ENCODE measurements at places on chromosomes 1 and 21.
A peak's percentile ranks its signal among the peaks of the same experiment; 100 is the strongest.

DNA sequence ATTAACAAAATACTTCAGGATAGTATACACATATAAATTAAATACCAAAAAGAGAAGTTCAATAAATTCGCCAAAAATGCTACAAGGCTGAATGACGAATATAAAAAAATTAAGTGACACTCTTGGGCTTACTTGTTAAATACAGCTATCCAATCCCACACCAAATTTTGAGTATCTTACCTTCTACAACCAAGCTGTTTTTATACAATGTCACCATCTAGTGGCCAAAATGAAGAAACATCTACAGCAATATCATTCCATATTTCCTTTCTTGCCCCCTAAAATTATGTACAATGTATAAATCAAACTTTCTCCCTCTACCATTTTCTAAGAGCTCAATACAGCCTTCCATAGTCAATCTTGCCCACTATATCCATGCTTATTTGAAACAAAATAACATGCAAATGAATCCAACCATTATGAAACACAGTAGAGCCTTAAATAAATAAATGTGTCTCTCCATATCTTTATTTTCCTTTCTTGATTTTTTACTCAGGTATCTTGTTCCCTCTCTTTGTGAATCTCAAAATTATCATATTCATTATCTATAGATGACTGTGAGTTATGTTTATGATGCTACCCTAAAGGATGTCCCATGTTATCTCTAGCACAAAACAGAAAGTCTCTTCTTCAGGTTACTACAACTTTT is 86.3 kb downstream of the ACBD6 start:
- DNase-seq: no peak

- no peak for DNase-seq
Measured at GRCh38 chr1:245687636-245688535, 533.1 kb downstream of the KIF26B start.

- DNase-seq: peak; percentile 25
Measured at GRCh38 chr1:230977761-230978490, 735 bp downstream of the TTC13 start.

DNA sequence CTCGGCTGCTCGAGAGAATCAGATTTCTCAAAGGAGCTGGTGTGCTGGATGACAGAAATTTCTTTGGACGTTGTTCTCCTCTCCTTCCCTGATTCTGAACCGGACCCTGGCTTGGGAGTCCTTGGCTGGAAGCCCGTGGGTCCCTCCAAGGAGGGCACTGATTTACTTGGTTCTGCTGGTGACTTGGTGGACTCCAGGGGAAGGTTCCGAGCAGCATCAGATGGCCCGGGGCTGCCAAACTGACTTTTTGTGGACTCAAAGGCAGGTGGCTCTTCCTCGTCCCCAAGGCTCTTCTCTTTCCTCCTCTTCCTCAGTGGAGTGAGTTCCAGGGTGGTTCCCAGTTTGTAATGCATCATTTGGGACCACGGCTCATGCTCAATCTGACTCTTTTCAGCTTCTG is 97.9 kb upstream of the EDN2 start:
- no peak for DNase-seq

DNA sequence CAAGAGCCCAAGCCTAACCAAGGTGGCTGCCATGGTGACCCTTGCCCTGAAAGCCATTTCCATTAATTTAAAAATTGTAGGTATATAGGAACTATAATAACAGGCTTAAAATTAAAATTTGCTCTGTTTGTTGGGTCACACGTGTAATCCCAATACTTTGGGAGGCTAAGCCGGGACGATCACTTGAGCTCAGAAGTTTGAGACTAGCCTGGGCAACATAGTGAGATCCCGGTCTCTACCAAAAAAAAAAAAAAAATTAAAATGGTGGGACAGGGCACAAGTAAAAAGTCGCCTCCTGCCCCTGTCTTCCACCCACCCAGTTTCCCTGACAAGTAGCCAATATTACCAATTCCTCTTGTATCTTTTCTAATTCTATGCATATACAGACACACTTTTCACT is 6.6 kb downstream of the CAPZA1 start:
- no peak for DNase-seq

- no peak for DNase-seq
Measured at GRCh38 chr1:69700770-69701169, 133.0 kb downstream of the LRRC7 start.

- DNase-seq: no peak
Measured at GRCh38 chr1:95686217-95686616, 452.2 kb downstream of the RWDD3 start.

- DNase-seq: no peak
Measured at GRCh38 chr1:172357753-172358385, 62.6 kb upstream of the C1orf105 start.

DNA sequence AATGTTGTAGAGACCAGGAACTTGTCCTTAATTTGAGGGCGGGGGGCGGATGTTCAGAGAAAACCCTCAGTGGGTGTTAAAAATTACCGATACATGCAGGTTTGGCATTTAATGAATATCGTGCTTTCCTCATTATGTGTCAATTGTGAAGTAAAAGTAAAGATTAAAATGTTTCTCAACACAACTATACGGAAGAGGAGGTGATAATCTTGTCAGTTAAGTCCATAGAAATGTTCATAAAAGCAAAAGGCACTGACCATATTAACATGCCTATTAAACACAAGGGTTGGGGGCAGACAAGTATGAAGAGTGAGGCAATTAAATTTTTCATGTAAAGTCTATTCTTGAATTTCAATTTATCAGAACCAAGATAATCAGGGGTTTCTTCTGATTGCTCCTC is 1.3 kb downstream of the BRINP3 start:
- no peak for DNase-seq

DNA sequence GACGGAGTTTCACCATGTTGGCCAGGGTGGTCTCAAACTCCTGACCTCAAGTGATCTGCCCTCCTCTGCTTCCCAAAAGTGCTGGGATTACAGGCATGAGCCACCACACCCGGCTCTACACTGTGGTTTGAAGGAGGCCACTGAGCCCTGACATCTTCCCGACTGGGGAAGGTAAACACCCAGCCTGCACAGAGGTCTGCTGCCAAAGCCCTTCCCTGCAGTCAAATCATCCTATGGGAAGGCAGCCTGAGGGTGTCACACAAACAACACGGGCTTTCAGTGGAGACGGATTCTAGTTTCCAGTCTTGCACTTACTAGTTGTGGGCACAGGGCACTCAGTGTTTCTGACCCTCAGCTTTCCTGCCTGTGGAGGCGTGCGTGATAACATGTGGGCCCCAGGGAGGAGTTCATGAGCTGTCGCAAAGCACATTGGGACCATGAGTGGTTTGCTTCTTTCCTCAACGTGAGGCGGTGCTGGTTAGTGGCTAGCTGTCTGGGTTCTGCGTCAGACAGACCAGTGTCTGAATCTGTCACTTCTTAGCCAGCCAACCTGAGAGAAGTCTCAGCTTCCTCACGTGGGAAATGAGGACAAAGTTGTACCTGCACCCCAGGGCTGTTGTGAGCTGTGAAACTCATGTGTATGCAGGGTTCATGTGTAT is 21.5 kb upstream of the OPRD1 start:
- no peak for DNase-seq

DNA sequence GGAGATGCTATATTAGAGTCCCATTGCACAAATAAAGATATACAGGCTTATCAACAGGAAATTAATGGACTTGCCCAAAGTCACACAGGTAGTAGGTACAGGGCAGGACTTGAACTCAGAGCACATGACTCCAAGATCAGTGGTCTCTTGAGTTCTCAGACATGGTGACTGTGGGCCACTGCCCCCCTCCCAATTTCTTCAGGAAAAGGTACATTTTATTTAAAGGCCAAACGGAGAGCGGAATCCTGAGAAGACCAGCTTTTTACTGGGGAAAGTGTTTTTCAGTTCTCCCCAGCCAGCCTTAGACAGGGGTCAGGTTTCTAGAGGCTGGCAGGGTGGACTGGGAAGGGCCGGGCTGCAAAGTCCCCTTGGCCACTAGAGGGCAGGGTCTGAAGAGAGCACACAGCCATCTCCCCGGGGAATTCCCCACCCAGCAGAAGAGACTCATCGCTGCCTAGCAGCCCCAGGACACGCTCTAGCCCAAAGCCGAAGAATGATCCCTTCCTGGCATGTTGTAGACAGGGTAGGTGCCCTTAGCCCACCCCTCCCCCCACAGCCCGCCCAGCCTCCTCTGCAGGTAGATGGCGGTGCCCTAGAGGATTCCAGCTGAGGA is 29.7 kb downstream of the ACP6 start:
- peak; percentile 76 for DNase-seq

DNA sequence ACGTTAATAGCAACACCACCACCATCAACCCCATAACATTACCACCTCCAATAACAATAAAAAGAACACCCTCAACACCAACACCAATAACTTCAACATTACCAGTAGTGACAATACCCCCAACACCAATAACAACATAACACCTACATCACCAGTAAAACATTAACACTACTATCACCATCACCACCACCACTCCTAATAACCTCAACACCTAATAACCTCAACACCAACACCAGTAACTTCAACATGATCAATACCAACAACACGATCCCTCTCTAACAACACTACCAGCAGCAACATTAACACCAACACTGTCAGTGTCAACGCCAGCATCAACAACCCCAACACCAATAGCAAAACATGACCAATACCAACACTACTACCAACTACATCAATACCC is 57.2 kb downstream of the TAS1R2 start:
- DNase-seq: no peak

DNA sequence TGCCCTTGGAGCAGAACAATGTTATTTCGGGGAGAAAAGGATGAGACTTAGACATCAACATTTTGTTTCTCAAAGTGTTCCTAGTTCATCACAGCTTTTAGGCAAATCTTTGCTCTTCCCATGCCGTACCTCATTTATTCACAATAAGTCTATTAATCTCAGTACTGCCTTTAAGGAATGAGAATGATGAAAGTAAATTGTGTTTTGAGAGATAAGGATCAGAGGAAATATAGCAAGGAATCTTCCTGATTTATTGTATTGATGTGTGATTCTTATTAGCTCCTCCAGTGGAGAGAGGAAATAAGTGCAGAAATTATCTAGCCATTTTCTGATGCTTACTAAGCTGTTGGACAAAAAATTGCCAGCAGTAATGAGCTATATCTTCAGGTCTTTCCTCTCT is 2.0 kb downstream of the POLR3C start:
- DNase-seq: no peak

DNA sequence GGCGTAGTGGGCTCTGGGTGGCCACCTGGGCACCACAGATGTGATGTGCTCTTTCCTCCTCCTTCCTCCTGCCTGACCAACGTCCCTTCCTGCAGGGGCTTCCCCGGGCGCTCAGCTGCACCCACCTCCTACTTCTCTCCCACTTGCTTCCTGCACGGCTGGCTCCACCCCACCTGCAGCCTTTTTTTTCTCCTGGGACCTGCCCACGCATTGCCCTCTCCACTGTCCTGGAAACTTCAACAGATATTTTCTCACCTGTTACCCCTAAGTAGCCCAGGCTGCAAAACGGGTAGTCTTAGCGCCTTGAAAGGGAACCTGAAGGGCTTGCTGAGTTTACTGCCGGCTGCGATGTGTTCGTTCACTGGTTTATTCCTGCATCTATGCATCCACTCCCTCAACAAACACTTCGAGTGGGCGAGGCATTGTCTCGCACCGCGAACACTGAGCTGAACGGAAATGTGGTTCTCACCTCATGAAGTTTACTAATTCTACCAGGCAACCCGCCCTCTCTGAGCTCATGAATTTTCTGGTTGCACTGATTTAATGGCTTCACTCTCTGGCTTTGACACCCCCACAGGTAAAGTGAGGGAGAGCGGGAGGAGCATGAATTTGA is 23.6 kb downstream of the ZBTB18 start:
- peak; percentile 18 for DNase-seq

- DNase-seq: no peak
Measured at GRCh38 chr1:241266121-241266520, 90.9 kb downstream of the RGS7 start.

- no peak for DNase-seq
Measured at GRCh38 chr1:29671446-29672356, 435.4 kb downstream of the PTPRU start.

GRCh38 chr1:171141688-171142415 is 43.2 kb upstream of the FMO2 start:
- no peak for DNase-seq

GRCh38 chr1:58031416-58031815 is 515.1 kb downstream of the OMA1 start:
- DNase-seq: no peak

DNA sequence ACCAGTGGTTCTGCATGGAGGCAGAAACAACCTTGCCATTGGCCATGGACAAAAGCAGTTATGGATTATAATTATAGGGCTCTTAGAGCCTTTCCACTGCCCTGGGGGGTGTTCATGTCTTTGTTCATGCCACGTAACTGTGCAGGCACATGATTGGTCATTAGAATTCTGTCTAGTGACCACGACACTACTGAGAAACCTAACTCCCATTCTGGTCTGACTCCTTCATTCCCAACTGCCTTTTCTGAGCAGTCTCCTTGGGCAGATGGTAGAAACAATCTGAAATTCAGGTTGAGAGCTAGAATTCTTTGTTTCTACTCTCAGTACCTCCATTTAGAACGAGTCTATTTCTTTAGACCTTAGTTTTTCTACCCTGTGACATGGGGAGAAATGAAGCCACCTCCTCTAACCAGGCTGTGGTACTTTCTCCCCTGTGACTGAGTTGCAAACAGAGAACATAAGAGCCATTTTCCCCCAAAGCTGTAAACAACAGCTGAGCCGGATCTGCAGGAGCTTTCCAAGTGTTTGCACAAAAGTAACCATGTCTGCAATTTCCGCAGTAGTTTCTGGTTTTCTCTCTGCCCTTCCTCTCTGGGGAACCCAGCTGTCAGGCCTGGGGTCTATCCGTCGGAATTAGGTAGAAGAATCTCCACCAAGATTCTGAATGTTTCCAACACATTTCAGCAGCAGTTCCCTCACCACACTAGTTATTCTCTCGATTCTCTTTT is 37.7 kb upstream of the IPO9 start:
- DNase-seq: no peak

GRCh38 chr1:145846201-145846612 is 777 bp downstream of the NUDT17 start:
- DNase-seq: no peak

DNA sequence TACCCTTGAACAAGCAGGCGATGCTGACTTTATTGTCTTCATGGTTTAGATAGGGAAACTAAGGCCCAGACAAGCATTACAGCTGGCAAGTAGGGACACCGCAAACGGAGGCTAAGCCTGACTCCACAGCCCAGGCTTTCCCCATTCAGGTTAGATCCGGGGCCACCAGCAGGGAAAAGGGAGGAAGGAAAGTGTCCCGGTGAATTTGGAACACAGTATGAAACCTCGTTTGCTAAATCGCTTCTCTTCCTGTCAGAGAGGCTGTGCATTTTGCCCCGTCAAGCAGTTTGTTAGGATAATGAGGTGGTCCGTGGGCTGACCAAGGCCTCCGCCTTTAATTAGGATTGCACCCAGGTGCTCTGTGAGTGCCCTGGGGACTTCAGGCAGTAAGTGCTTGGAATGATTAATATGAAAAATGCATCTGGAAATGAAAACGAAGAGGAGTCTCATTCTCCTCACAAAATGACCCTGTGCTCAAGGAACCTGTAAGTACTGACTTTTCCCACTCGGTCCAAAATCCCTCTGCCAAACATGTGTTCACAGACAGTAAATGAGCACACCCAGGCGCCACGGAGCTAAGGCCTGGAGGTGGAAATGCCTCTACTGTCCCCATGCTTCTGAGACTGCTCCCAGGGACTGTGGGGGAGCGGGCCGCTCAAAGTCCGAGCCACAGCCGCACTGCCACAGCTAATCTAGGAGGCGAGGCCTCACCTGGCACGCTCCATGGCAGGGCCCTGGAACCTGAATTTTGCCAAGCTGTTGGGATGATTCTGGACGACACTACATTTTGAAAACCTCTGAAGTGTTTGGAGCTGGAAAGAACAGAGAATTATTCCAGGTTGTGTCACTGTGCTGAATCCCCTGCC is 234.1 kb downstream of the SDCCAG8 start:
- DNase-seq: no peak
